ELR (cell line): ENCODE measurements at places on chromosomes 2 and 18.

DNA sequence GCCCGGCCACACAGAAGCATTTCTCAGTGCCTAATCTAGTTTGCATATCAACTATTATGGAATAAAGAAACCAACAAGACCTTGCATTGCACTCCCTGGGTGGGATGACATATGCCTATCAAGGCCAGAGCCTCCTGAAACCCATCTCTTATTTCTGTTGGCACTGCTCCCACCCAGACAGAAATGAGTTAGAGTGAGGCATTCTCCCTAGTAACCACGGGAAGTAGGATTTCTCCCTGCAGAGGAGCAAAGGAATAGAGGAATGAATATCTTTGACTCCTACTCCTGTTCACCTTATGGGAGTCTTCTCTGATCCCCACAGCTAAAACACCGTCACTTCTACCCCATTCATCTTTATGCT is 24.2 kb upstream of the SCYGR1 start:
- peak; percentile 35 for DNase-seq

GRCh38 chr2:5666798-5667197 is 25.4 kb upstream of the SOX11 start:
- DNase-seq, result no peak

DNA sequence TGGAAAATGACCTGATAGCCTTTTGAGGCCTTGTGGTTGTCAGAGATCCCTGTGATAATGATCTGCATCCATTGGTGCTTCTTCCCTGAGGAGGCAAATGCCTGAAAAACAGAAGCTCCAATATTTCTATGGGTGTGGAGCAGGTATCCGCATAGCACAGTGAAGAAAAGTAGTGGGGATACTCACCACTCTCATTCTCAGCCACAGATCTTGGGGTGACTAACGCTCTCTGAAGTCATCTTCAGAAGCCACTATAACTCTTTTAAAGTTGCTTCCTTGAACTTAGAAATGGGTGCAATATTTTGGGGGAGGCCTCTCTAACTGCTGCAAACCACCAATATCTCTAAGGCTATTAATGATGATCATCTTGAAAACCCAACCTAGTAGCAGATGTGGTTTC is 46.2 kb downstream of the ARHGAP15 start:
- no peak for DNase-seq

DNA sequence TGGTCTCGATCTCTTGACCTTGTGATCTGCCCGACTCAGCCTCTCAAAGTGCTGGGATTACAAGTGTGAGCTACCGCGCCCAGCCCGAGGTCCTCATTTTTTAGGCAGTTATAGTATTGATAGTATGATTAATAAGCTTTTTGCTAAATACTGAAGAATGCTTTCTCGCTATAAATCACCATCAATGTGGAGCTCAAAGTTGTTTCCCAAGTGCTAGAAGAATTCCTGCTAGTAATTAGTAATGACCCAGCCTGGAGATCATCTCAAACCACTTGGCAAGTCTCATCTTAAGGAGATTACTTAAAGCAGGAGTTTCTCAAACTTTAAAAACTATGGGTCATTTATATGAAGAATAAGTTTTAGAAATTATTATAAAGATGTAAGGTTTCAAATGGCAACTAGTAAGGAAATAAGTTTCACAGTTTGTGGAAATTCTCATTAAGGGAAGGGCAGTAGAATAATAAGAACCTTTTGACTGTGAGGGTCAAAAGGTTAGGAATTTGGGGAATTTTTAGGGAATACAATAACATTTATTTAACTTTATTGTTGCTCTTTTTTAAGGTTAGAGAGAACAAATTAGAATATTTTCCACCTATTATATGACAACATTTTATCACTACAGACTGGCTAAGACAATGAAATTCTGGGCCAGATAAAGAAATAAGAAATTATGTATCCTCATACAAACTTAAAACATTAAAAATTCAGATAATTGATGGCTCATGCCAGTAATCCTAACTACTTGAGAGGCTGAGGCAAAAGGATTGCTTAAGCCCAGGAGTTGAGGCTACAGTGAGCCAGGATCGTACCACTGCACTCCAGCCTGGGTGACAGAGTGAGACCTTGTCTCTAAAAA is 148.6 kb upstream of the MAP3K20 start:
- no peak for DNase-seq

DNA sequence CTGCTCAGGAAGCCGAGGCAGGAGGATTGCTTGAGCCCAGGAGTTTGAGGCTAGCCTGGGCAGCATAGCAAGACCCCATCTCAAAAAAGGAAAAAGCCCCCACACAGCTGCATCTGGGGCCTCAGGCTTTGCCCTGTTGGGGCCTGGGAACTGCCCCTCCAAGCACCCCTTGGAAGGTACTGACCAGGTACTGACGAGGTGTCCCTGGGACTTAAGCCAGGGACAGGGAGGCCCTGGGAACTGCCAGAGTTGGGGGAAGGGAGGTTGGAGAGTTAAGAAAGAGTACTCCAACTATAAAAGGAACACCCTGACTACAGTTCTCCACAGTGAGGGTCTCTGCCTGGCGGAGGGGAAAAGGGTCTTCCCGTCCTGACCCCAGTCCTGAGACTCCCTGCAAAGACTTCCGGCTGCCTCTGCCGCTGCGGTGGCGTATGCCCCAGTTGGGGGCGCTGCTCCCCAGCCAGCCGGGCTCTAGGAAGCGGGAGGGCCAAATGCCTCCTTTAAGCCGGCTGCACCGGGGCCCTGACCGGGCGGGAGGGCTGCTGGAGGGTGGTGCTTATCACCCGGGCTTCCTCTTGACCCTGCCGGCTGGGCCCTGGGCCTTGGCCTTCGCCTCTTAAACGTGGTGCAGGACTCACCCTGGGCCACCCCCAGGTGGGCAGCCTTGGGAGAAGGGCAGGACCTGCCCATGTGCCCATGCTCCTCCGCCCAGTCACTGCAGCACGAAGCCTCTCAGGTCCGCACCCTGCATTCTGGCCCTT is 12.8 kb downstream of the SLC30A3 start:
- DNase-seq, result peak; percentile 43

GRCh38 chr2:70674636-70675430 is 93.2 kb downstream of the ADD2 start:
- no peak for DNase-seq

- no peak for DNase-seq
Observed at GRCh38 chr18:74617486-74617885, 19.8 kb downstream of the ZNF407 start.

- DNase-seq, result peak; percentile 65
Observed at GRCh38 chr2:64562148-64562784, 38.1 kb downstream of the AFTPH start.

- no peak for DNase-seq
Observed at GRCh38 chr2:145725876-145726275, 1206.0 kb upstream of the ZEB2 start.

- no peak for DNase-seq
Observed at GRCh38 chr2:188122985-188123384, 168.7 kb upstream of the GULP1 start.

DNA sequence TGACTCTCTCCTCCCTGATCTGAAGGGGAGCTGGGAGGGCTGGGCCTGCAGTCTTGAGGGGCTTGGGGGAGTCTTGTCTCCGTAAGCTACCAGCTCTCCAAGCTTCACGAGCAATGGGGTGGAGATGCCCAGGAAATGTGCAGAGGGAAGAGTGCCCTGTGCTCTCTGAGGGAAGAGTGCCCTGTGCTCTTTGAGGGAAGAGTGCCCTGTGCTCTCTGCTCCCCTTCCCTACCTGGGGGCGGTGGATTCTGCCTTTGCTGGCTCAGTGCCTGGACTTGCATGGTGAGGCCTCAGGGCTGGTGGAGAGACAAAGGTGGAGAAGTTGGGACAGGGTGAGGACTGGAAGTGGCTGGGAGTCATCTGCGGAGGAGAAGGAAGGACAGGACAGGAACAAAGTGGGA is 72.7 kb downstream of the TWIST2 start:
- no peak for DNase-seq

DNA sequence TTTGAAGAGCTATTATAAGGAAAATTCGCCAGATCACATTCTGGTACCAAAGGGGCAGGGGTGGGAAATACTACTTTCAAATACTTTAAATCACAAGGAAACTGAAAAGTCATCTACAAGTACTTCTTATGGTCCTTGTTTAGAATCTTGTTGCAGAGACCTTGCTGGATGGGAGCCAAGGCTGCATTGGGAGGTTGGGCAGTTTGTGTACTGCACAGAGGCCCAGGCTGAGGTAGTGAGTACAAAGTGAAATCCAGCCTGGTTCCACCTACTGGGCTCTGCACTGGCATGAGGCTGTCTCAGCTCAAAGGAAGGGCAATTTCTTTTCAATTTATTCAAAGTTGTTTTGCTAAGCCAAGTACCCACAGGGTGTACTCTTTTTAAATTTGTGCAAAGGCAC is 140.3 kb upstream of the DLX2 start:
- no peak for DNase-seq

GRCh38 chr2:33104726-33105125 is 158.0 kb downstream of the LTBP1 start:
- peak; percentile 38 for DNase-seq

GRCh38 chr2:236341721-236342120 is 77.5 kb upstream of the ASB18 start:
- no peak for DNase-seq

DNA sequence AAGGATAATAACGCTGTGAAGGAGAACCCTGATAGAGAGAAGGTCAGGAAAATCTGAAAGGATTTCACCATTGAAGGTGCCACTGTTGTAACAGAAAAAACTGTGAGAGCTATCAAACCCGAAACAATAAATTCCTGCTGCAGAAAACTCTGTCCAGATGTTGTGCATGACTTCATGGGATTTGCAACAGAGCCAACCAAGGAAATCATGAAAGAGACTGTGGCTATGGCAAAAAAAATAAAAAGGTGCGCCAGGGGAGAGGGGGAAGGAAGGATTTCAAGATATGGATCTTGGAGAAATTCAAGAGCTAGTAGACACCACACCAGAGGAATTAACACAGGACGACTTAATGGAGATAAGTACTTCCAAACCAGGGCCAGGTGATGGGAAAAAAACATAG is 88.0 kb downstream of the LDLRAD4 start:
- no peak for DNase-seq

- no peak for DNase-seq
Observed at GRCh38 chr2:28643327-28643726, 108.3 kb upstream of the PPP1CB start.

DNA sequence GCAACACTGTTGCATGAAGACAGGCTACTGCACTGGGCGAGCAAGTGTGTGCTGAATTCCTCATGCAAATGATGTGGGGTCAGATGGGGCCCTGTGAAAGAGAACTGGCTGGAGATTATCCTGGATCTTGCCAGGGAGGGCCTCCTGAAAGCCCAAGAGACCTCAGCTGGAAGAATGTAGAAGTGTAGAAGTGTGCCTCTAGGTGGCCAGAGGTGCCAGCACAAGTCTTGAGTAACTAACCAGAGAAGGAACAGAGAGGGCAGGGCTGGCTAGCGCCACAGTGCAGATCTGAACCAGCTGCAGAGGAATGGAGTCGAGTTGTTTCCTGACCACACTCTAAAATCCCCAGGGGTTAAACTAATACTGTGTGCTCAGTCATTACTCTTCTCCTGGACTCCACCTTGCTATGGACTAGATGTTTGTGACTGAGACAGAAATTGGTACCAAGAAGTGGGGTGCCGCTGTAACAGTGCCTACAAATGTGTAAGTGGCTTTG is 399.3 kb downstream of the LRATD1 start:
- DNase-seq, result peak; percentile 12

GRCh38 chr18:2168022-2168421 is 403.3 kb downstream of the METTL4 start:
- DNase-seq, result no peak

- peak; percentile 73 for DNase-seq
Observed at GRCh38 chr2:67571785-67572718, 174.9 kb downstream of the ETAA1 start.

- DNase-seq, result no peak
Observed at GRCh38 chr2:189624648-189625355, 36.5 kb upstream of the ASNSD1 start.

GRCh38 chr18:42950732-42951131 is 164.8 kb downstream of the RIT2 start:
- DNase-seq, result no peak

DNA sequence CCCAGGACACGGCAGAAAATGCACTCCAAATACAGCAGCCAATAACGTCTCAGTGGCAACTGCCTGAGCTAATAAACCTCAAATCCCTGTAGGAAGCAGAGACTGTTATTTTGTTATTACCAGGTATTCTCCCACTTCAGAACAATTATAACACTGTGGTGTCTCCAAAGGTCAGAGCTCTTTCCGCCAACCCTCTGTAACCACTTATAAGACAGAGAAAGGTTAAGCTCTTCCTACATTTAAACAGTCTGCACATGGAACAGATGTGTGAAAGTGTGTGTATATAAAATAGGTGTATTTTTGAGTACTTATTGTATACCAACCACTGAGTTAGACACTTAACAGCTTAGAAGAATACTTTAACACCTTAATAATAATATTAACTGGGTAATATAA is 64.1 kb downstream of the FBXO15 start:
- DNase-seq, result no peak

- no peak for DNase-seq
Observed at GRCh38 chr2:97722227-97722626, 8.9 kb downstream of the ZAP70 start.

- DNase-seq, result no peak
Observed at GRCh38 chr2:105473011-105473410, 74.2 kb upstream of the FHL2 start.

DNA sequence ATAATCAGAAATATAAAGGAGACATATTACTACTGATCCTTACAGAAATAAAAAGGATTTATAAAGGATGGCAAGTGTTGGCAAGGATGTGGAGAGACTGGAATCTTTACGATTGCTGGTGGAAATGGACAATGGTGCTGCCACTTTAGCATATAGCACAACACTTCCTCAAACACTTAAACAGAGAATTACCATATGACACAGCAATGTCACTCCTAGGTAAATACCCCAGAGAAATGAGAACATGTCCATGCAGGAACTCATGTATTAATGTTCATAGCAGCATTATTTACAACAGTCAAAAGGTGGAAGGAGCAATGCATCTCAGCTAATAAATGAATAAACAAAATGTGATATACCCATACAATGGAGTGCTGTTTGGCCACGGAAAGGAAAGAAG is 137.5 kb downstream of the NDUFA10 start:
- DNase-seq, result no peak

- DNase-seq, result no peak
Observed at GRCh38 chr2:105732955-105733607, 11.6 kb upstream of the NCK2 start.

- DNase-seq, result no peak
Observed at GRCh38 chr2:164794016-164794415, 47.6 kb downstream of the COBLL1 start.

DNA sequence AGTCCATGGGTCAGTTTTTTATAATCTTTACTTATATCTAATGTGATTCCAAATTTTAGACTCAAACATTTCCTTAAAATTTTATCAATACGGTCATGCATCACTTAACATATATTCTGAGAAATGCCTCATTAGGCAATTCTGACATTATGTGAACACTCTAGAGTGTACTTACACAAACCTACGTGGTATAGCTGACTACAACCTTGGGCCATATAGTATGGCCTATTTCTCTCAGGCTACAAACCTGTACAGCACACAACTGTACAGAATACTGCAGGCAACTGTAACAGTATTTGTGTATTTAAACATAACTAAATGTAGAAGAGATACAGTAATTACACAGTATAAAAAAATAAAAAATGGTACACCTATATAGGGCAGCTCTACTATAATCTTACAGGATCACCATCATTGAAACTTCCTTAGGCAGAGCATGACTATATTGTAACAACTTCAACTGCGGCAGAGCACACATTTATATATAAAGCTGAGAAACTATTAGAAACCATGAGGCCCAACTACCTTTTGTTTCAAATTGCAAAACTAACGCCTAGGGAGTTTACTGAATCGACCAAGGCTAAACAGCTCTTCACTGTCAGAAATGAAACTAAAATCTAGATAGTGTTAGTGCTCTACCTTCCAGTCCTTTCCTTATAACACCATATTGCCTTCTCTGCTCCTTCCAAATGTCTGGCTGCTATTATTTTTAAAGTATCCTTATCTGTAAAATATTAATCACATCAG is 6.9 kb downstream of the YES1 start:
- no peak for DNase-seq
